ENCODE measurements at places on chromosomes 16 and 17. TPM values are rescaled to one million over a fixed set of nuclear protein-coding genes. Genes with fewer than 3 reads are reported as not detected.

STAT5A gene
- 5.3 TPM for total RNA-seq

MEIOB gene
- total RNA-seq, result 2.2 TPM

AOC2 gene
- 2.0 TPM for total RNA-seq

BEAN1 gene
- 3.3 TPM for total RNA-seq

NSF gene
- total RNA-seq, result 21.7 TPM

SLC5A10 gene
- total RNA-seq, result 0.18 TPM

FBXL16 gene
- total RNA-seq, result 3.1 TPM

AATK gene
- total RNA-seq, result 0.34 TPM

CDH16 gene
- 0.42 TPM for total RNA-seq

FAM20A gene
- total RNA-seq, result not detected

C17orf113 gene
- 0.59 TPM for total RNA-seq

CDRT4 gene
- 0.61 TPM for total RNA-seq
